T-helper 17 cell (primary cell): ENCODE measurements at places on chromosomes 13 and 19.

DNA sequence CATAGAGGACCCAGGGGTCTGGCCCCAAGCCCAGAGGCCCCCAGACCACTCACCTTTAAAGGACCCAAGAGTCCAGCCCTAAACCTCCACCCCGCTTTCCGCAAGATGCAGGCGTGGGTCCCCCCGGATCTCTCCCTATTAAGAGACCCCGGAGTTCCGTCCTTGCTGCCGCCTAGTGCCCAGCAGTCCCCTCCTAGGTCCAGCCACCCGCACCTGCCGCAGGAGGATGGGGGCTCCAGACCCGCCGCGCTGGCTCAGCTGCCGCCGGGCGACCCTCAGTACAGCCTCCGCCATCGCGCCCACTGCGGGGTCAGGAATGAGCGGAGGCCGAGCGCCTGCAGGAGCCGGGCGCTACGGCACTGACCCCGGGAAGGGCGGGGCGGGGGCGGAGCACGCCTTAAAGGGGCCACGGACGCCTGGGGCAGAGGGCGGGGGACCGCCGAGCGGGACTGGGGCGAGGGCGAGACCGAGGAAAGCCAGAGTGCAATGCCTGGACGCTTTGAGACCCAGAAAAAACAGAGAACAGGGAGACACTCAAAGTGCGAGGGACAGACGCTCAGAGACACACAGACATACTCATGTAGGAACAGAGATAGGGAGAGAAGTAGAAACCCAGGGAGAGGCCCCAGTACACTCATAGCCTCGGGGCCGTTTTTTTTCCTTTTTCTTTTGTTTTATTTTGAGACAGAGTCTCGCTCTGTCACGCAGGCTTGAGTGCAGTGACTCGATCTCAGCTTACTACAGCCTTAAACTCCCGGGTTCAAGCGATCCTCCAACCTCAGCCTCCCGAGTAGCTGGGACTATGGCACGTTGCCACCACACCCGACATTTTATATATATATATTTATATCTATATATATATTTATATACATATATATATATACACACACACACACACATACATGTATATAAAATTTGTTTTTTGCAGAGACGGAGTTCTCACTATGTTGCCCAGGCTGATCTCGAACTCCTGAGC is at the start of gene ETHE1:
Gene ETHE1, minus strand, starts transcription at position 318 of the 976 bp plus-strand sequence. Its CDS starts 24 bp downstream, at position 294.
- peak; percentile 67 for DNase-seq

GRCh38 chr19:41646589-41647204 is 19.8 kb upstream of the CEACAM4 start:
- DNase-seq = peak; percentile 35

GRCh38 chr19:40803857-40804782 is 5.1 kb downstream of the EGLN2 start:
- DNase-seq = peak; percentile 57

GRCh38 chr19:35992907-35993765 is 1.9 kb upstream of the SDHAF1 start:
- DNase-seq = no peak
